ENCODE measurements at places on chromosomes 7 and 10.

DNA sequence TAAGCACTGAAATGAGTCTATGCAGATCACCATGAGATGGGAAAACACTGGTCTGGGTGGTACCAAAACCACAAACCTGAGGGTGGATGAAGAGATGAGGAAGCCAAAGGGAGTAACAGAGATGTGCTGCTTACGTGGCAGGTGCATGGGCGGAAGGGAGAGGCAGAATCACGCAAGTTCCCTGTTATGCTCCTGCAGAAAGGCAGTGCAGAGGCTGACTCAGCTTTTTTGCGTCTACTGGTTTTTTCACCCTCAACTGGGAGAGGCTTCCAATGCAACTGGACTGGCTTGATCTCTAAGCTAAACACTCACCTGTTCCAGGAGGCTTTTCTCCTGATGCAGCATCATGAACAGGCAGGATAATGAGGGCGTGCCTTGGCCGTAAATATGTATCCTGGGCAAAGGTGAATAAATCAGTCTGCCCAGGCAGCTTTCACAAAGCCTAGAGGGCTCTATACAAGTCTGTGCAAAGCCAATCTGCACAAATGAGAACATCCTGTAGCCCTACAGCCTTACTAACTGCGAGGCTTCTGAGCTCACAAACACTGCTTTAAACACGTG, 95.4 kb upstream of the AFAP1L2 start:
- no peak for DNase-seq

DNA sequence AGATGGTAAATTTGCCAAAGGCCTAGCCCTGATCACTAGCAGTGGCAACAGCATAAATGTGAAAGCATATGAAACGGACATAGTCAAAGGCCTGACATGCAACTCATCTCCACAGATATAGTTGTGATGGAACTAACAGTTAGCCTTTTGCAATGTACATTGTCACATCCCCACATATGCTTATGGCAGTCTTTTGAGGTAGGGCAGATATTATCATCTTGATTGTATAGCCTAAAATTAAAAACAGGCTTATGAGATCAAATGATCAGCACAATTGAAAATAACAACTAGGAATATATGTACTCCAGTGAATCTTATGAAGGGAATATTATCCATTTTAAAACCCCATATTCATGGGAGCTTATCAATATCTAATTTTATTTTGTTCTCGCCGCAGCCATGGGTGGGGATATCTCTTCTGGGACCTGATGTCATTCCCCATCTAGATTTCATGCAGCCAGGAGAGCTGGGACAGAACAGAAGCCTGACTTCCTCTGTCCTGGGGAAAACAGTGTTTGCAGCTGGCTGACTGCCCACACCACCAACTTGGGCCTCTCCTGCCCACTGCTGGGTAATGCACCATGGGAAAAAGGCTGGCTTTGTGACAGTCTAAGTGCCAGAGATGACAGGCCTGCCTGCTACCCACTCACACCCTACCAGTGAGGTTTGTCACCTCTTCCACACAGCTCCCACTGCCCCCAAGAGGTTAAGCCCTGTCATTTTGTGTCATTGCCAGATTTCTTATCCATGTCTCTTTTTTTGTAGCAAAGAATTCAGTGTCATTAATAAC, 180.2 kb upstream of the FZD1 start:
- no peak for DNase-seq

DNA sequence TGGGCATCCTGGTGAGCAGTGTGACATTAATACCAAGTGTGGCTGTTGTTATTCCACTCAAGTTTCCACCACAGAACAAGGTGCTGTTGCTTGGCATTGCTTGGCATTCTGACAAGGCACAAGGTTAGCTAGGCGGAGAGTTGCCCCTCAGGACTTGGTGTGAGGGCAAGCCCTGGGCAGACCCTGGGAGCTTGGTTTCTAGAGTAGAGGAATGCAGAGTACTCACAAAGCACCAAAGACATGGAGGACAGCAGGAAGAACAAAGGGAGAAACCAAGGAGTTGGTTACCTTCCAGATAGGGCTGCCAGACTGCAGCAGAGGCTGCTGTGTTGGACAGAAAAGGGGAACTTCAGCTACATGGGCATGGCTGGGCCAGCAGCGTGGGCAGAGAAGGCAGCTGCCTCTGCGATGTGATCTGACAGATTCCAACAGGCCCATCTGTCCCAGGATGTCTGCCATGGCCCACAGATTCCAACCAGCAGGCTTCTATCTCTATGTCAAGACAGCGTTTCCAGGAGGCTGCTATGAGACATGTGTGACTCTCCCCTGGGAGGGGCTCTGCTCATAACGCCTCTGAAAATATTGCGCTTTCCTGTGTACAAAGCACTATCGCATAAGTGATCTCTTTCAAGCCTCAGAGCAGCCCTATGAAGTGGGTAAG, 1.8 kb downstream of the GOLGA7B start:
- no peak for DNase-seq

GRCh38 chr7:7732621-7733281, 14.3 kb upstream of the RPA3 start:
- peak; percentile 83 for DNase-seq

DNA sequence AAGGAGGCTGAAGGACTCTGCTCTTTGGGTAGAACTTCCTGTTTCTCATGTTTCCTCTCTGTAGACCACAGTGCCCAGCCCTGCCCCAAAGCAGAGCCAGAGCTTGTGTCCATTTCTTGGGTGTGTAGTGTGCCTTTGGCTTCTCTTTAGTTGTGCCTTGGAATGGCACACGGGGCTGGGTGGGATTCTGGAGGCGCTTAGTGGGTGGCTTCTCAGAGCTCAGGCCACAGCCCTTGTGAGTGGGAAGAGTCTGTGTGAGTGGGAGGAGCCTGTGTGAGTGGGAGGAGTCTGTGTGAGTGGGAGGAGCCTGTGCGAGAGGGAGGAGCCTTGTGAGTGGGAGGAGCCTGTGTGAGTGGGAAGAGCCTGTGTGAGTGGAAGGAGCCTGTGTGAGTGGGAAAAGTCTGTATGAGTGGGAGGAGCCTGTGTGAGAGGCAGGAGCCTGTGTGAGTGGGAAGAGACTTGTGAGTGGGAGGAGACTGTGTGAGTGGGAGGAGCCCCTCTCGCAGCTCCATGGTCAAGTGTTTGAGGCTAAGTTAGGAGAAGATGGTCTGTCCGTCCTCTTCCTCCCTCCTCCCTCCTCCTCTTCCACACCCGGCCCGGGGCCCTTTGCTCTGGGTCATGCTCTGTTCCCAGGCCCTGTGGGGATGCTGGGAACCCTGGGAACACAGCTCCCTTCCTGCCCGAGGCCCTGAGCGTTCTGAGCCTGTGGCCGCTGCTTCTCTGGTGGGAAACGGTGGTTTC, 153.0 kb downstream of the GRK5 start:
- no peak for DNase-seq

DNA sequence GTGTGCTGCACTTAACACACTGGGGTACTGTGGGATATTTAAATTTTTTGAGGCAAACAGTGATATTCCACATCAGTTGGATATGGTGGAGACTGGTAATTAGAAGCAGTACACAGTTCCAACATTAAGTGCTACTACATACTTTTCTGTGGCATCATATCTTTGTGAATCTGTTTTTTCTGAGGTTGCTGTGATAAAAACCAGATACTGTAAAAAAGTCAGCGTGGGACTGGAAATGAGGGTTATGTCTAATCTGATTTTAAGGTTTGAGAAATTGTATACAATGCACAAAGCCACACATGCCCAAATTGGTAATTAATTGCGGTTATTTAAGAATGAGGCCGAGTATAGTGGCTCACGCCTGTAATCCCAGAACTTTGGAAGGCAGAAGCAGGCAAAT, 41.2 kb downstream of the TBC1D12 start:
- DNase-seq: no peak

DNA sequence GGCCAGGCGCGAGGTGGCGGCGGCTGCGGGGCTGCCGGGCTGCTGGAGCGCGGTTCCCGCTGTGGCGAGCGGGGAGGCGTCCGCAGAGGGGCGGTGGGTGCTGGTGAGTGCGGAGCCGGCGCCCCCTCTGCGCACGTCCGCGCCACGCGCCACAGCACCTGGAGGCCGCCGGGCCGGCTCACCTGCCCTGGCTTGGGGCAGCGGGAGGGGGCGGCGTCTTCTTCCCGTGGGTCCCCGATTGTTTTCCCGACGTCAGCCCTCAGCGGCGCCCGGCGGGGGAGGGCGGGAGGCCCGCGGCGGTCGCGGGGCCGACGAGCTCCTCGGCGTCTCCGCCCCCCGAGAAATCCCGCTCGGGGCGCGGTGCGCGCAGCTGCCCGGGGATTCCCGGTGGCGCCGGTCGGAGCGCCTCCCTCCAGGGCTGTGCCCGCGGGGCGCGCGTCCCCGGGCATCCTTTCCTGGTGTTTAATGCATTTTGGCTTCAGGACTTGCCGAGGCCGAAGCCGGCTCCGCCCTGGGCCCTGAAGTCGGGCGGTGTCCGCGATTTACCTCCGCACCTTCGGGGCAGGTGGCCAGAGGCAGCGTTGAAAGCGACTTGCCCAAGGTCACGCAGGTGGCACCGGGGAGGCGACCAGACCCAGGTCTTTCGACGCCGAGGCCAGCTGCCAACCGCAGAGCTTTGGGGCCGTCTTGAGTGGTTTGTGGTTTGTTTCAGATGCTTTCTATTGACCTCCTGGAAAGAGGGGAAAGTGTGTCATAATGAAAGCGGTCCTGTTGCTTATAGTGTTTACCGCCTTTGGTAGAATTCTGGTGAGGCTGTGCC, 561 bp downstream of the PLEKHA1 start:
- DNase-seq: peak; percentile 52

DNA sequence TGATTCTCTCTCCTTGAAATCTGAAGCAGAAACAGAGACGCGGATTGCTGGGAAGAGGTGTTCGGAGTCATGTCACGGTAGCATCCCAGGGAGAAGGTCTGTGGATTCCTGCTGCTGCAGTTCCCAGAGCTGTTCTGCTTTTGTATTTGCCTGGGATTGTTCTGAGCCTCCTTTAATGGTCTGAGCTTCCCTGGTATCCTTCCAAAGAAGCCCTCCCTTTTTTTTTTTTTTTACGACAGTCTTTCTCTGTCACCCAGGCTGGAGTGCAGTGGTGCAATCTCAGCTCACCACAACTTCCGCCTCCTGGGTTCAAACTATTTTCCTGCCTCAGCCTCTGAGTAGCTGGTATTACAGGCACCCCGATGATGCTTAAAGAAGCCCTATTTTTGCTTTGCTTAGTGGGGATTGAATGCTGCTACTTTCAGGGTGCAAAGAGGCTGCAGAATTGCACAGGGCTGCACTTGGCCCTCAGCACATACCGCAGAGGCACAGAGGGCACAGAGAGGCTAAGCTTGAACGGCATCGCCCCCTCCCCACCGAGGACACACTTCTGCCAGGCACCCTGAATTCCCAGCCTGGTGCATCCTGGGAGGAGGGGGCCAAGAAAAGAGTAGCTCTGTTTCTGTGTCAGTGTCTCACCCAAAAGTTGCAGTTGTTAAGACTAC, 208.6 kb upstream of the GALNT17 start:
- DNase-seq: no peak

DNA sequence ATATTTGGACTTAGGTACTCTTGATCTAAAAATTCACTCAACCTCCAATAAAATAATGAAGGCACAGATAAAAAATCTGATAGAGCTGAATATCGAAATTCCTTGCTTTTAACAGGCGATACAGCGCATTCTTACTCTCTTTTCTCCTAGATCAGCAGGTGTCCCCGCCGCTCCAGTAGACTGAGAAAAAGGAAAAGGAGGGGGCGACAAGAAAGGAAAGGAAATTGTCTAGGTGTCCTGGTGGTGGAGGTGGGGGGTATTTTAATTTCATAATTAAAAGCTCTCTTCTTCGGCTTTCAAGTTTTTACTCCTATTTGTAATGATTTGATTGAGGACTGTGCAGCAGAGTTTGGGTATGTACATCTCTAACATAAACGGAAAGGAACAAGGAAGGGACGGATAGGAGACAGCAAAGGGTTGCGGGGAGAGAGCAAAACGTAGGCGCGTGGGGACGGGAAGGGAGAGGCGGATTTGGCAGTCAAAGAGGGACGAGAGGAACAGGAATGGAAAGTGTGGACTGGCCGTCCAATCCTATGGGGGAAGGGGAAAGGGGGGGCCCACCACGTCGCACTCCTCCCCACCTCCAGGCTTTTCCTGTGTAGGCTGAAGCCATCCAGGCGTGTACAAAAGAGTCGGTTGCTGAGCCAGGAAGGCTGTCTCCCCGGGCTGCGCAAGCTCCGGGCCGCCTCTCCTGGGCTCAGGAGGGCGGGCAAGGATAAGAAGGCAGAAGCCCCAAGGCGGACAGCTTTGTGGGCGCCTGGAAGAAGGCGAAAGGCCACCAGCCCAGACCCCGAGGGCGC, 875 bp upstream of the HECTD2 start:
- DNase-seq: peak; percentile 89

- peak; percentile 8 for DNase-seq
Measured at GRCh38 chr7:28862595-28863272, 95.4 kb downstream of the TRIL start.

- peak; percentile 88 for DNase-seq
Measured at GRCh38 chr10:3886641-3887251, 101.7 kb upstream of the KLF6 start.

- peak; percentile 56 for DNase-seq
Measured at GRCh38 chr10:5284311-5285057, 80.3 kb upstream of the UCN3 start.

DNA sequence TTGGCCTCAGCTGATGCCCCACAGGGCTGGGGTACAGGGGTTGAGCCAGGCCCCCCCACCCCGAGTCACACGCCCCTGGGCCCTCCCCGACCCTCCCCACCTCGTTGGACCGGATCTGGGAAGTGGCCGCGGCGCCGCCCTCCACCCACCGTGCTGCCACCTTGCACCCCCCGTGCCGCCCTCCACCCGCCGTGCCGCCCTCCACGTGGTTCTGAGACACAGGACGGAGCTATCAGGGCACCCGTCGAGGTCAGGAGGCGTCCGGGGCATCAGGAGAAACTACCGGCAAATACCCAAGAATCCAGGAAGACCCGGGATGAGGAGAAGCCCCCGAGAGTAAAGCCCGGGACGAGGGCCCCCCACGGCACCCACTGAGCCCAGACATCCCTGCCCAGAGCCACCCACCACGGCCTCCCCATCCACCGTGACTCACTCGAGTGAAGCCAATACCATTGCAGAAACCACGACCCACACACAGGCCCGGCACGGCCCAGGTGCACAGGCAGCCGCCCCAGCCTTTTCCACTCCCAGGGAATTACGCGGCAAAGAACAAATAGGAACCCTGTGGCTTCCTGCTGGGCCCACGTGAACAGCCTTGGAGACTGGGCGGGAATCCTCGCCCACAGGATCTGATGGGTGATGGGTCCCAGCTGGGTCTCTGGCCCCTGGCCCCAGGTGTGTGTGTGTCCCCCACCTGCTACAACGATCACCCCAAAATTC, 34.0 kb downstream of the ADAP1 start:
- no peak for DNase-seq

- DNase-seq: no peak
Measured at GRCh38 chr10:58518775-58519174, 6.1 kb downstream of the BICC1 start.

- no peak for DNase-seq
Measured at GRCh38 chr7:90749262-90749661, 153.1 kb downstream of the CDK14 start.

- no peak for DNase-seq
Measured at GRCh38 chr7:27133409-27134231, 3.1 kb upstream of the HOXA4 start.

- DNase-seq: no peak
Measured at GRCh38 chr7:55536619-55537457, 35.5 kb downstream of the VOPP1 start.

GRCh38 chr10:130179640-130180039, 43.4 kb downstream of the GLRX3 start:
- DNase-seq: peak; percentile 82
